Left renal cortex interstitium (tissue), 4 donors: ENCODE measurements at places on chromosomes 12 and 14. TPM values are rescaled to one million over a fixed set of nuclear protein-coding genes. Genes with fewer than 3 reads are reported as not detected.

The TAS2R8 gene
- not detected for polyA plus RNA-seq

GRCh38 chr14:33737446-33737845 lies 213.4 kb downstream of the EGLN3 start:
- DNase-seq: no peak

GRCh38 chr12:52537101-52537500 lies 15.8 kb downstream of the KRT71 start:
- DNase-seq: no peak

- no peak for DNase-seq
Measured at GRCh38 chr14:57848353-57848752, 17.5 kb downstream of the SLC35F4 start.
